Lower lobe of right lung (tissue), 2 donors: ENCODE measurements at places on chromosomes 1 and 21. TPM values are rescaled to one million over a fixed set of nuclear protein-coding genes. Genes with fewer than 3 reads are reported as not detected.

GRCh38 chr1:156586323-156586722 is 5.3 kb upstream of the NAXE start:
- H3K27me3 ChIP-seq, result no peaks in the 10 kb centered on the region
- no peak overlapping the region for H3K27ac ChIP-seq
- no peak for DNase-seq
- H3K4me1 ChIP-seq, result peaks cover 5% of the 10 kb centered on the region
- no peaks in the 10 kb centered on the region for H3K36me3 ChIP-seq
- H3K4me3 ChIP-seq, result no peak overlapping the region

GRCh38 chr21:25569711-25570110 is 37.6 kb downstream of the MRPL39 start:
- no peak for DNase-seq
- no peak overlapping the region for H3K4me3 ChIP-seq
- H3K4me1 ChIP-seq, result peaks cover 24% of the 10 kb centered on the region
- no peak overlapping the region for H3K27ac ChIP-seq
- no peaks in the 10 kb centered on the region for H3K36me3 ChIP-seq

FAAH gene
- 32.4 TPM for total RNA-seq

- no peaks in the 10 kb centered on the region for H3K4me1 ChIP-seq
- no peaks in the 10 kb centered on the region for H3K27me3 ChIP-seq
- H3K4me3 ChIP-seq, result no peak overlapping the region
- no peak for DNase-seq
- H3K36me3 ChIP-seq, result no peaks in the 10 kb centered on the region
These were observed 29.6 kb upstream of the PRRX1 start for GRCh38 chr1:170634293-170634692.

ZNF648 gene
- total RNA-seq, result not detected
